ENCODE measurements at places on chromosomes 1 and 21.

DNA sequence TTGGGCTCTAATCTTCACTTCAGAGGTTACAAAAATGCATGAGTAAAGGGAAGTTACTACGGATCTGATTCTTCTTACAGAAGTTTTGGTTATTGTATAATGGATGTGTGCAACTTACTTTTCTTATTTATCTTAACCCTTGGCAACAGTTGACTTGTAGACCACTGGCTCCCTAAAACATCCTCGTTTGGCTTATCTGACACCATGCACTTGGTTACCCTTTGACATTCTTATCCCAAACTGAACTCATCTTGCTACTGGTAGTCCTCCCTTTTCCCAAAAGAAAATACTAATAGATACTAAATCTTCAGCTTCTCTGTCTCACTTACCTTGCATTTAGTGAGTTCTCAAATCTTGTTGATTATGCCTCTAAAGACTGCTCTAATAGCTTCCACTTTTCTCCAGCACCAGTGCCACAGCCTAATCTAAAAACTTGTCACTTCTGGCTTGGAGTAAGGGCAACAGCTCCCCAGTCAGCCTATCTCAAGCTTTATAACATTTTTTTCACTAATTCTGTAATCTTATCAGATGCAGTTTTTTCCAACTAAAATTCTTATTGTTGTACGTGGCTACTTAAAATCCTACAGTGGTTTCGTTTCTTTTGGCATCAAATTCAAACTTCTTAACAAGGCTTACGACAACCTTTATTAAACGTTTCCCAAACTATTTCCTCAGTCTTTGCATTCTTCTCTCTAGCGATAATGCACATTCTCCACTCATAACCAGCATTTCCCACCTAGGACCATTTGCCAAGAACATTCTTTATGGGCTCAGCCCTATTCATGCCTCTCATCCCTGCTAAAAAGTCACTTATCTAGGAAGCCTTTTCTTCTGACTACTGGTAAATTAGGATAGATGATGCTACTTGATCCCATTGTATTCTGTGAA, 204.2 kb downstream of the KCNT2 start:
- no peak for DNase-seq

DNA sequence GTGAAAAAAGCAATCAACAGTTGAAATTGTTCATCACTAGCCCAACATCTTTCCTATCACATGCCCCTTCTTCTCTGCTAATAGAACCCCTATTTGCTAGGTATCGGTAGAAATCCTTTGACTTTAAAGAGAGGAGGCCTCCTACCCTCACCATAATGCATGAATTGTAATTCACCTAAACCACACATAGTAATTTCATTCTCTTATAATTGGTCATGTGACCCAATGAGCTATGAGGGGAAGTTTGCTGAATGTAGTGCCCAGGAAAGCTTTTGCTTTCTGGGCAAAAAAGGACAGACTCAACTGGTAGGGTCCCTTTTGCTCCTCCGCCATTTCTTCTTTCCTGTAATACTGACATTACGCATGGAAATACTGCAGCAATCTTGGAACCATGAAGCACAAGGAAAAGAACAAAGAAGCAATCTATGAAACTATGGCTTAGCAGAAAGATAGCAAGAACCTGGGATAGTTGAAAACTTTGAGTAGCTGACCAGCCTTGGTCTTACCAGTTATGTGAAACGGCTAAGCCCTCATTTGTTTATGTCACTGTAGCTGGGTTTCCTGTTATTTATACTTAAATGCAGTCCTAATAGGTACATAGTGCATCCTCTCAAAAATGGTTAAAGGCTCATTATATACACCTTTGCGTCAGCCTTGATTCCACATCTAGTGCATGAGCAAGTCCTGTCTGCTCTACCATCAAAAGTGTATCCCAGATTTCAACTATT, 10.2 kb upstream of the CHI3L2 start:
- no peak for DNase-seq

DNA sequence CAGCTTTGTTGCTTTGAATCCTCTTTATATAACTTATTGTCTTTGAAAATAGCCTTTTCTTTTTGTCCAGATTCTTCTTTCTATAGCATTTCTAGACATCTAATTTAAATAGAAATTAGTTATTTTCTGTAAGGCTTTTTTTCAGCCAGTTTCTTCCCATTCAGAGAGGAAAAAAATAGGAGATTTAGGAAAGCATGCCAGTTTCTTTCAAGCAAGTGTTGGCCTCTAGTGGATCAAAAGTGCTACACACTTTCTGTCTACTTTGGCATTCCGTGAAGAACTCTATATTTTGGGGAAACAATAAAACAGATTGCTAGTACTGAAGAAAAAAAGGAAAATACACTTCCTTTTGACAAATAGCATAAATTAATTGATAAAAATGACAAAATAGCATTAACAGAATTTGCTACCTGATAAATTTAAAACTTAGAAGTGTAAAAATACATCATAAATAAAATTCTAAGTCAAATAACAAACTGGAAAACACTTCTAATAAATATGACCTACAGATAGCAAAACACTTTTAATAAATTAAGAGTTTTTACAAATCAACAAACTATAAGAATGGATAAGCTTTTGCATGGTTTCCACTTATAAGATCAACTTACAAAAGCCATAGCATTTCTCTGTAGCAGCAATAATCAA, 13.1 kb upstream of the EXO1 start:
- no peak for DNase-seq

GRCh38 chr1:223665592-223666312, at the start of gene CAPN8:
CAPN8 (minus strand) TSS chr1:223665701; CDS start chr1:223665646, 55 bp downstream.
- no peak for DNase-seq

Measured in stimulated activated CD8-positive, alpha-beta memory T cell treated with anti-CD3 and anti-CD28 coated beads, Interleukin-4, amount 100 ng/mL, for 1 hour (primary cell).